Transverse colon (tissue), 4 donors: ENCODE measurements at places on chromosomes 5 and 9. TPM values are rescaled to one million over a fixed set of nuclear protein-coding genes. Genes with fewer than 3 reads are reported as not detected.
A peak's percentile ranks its signal among the peaks of the same experiment; 100 is the strongest.

Gene CARD9
- 1.1 TPM for total RNA-seq

GRCh38 chr9:38000332-38000731, 68.7 kb downstream of the SHB start:
- no peak for DNase-seq

Gene ANKDD1B
- total RNA-seq = 3.6 TPM

DNA sequence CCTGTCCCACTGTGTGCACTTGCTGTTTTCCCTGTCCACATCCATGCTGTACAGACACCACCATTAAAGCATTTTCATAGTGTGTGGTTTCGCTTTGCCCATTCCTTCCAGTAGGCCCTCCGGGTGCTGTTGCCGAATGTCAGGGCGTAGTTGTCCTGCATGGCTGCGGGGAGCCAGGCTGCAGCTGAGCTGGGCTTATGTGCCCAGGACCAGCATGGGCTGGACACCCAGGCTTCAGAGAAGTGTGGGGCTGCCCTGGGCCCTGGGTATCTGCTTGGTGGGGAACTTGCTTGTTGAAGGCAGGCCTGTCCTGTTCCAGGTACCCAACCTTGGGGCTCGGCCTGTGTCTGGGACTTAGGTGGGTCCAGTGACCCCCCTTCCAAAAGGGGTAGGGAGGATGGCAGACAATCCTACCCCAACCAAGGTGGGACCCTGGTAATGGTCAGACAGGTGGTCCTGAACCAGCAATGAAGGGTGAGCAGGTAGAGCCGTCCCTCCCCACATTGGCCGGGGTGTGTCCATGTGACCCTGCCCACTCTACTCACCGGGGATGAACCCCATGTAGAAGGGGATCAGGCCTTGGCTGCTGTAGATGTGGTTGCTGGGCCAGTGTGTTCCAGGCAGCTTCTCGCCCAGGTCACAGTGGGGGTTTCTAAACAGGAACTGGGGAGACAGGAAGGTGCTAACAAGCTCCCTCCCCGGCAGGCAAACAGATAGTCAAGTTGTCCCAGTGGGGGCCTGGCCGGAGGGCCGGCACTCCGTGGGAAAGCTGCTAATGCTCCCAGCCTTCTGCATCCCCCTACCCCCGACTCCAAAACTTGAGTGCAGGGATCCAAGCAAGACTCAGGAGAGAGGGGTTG, 2.8 kb downstream of the TUBB4B start:
- DNase-seq = peak; percentile 52

GRCh38 chr9:99199938-99200539, 21.7 kb downstream of the ALG2 start:
- no peak for DNase-seq

GRCh38 chr9:117551171-117551570, 136.3 kb upstream of the ASTN2 start:
- DNase-seq = no peak

DNA sequence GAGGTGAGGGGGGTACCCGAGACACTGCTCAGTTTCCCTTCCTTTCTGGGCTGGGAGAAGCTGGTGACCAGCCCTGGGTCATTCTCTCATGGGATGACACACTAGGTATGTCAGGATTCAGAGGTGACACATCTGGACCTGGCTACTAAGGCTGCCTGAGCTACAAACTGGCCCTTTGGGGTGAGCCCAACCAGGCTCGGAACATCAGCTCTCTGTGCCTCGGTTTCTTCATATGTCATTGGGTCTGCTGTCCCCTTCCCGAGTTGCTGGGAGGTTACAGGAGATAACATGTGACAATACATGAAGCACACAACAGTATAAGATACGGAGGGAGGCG, 11.8 kb downstream of the CARD19 start:
- DNase-seq = no peak

GRCh38 chr5:77407152-77407551, 85.0 kb downstream of the WDR41 start:
- no peak for DNase-seq

- no peak for DNase-seq
Observed at GRCh38 chr5:55205001-55205400, 22.1 kb downstream of the MCIDAS start.

DNA sequence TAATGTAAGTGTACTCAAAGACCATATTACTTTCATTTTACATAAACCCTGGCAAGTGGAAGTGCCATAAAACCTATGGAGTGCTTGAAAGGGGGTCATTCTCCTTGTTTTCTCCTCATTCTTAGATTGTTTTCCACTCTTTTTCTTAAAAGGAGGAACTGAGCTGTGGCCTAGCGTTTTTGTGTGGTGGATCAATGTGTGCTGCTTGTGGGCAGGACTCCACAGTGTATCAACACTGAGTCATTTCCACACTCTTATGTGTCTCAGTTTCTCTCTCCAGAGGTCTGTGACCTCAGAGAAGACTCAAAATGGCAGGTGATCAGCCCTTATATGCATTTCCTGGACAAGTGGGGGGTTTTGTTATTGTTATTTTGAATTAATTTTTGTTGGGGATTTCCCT, 516.1 kb upstream of the CDH10 start:
- no peak for DNase-seq

- DNase-seq = no peak
Observed at GRCh38 chr9:120410925-120411501, 169.0 kb downstream of the CDK5RAP2 start.

DNA sequence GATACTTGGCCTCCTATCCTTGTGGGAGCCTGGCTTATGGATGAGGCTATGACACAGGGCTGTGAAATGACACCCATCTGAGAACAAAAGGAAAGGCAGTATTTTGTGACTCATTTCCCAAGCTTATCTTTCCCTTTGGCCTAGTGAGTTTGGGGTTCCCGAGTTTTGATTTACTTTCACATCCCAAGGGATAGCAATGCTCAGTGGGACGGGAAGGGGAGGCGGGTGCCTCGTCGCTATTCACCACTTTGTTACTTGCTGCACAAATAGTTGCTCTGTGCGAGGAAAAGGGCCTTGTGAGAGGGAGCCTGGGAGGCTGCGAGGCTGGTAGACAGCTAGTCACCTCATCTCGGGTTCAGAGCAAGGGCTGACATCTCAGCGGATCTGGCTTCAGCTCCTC, 59.1 kb upstream of the ENTREP1 start:
- no peak for DNase-seq

DNA sequence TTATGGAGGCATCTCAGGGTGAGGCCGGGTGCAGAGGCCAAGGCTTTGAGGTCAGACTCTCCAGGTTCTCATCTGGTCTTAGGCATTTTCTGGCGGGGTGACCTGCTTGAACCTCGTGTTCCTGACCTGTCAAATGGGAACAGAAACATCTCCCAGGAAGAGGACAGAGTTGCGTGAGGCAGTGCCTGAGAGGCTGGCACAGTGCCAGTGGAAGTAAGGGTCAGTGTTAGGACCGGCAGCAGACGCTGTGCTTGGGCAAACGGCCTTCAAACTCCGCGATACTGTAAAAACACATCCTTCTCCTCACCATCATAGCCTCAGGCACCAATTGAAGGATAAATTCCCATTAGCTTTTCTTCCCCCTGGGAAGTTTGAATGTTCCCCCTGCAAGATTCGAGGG, 55.6 kb upstream of the FCN2 start:
- DNase-seq = no peak

- DNase-seq = no peak
Observed at GRCh38 chr5:148511810-148512347, 128.1 kb downstream of the FBXO38 start.

- DNase-seq = no peak
Observed at GRCh38 chr9:137758067-137758466, 119.5 kb upstream of the CACNA1B start.
